Karpas-422 (cell line): ENCODE measurements at places on chromosomes 6 and 20. TPM values are rescaled to one million over a fixed set of nuclear protein-coding genes. Genes with fewer than 3 reads are reported as not detected.

GRCh38 chr6:112923940-112924587 is 576.9 kb downstream of the RFPL4B start:
- no peaks in the 10 kb centered on the region for H3K36me3 ChIP-seq
- H3K4me3 ChIP-seq = no peak overlapping the region
- H3K27me3 ChIP-seq = no peaks in the 10 kb centered on the region
- no peak overlapping the region for H3K27ac ChIP-seq
- H3K4me1 ChIP-seq = no peaks in the 10 kb centered on the region

Gene MTRF1L
- total RNA-seq = 17.4 and 23.2 TPM in 2 replicates

Gene C20orf141
- not detected in 2 replicates for total RNA-seq

DNA sequence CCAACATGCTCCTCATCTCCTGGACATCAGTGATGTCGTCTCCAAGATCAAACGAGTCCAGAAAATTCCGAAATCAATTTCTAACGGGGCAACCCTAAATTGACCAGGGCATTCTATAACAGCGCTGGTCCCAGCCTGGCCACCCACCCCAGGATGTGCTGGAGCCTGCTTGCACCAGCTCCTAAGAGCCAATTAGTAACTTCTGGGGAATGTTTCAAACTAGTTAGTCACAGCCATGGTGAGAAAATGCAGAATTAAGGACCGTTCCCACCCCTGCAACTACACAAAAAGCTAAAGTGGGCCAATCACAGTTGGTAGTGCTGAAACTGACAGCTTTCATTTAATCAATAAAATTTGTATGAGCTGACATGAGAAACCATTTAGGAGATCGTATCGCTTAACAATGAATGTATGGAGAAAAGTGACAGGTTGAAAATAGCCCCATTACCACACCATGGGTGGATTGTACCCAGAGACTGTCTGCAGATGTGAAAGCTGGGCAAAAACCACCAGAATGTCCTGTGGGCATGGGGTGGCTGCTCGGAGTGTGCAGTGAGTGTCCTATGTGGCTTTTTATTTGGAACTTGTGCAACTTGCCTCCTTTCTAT is 165.7 kb upstream of the AFDN start:
- DNase-seq = no peak
- H3K4me3 ChIP-seq = no peak overlapping the region
- H3K27me3 ChIP-seq = no peaks in the 10 kb centered on the region
- H3K4me1 ChIP-seq = no peaks in the 10 kb centered on the region
- no peaks in the 10 kb centered on the region for H3K36me3 ChIP-seq

- H3K27ac ChIP-seq = no peak within 1 kb of the TSS
- H3K27me3 ChIP-seq = no peaks in the 10 kb centered on the region
- H3K4me3 ChIP-seq = no peak within 1 kb of the TSS
Observed at GRCh38 chr20:44247131-44247571, at the start of gene GDAP1L1. Gene GDAP1L1, plus strand, starts transcription at chr20:44247308. Its CDS starts 27 bp downstream, at chr20:44247335.

Gene ADISSP
- 44.1 and 60.4 TPM in 2 replicates for total RNA-seq

DNA sequence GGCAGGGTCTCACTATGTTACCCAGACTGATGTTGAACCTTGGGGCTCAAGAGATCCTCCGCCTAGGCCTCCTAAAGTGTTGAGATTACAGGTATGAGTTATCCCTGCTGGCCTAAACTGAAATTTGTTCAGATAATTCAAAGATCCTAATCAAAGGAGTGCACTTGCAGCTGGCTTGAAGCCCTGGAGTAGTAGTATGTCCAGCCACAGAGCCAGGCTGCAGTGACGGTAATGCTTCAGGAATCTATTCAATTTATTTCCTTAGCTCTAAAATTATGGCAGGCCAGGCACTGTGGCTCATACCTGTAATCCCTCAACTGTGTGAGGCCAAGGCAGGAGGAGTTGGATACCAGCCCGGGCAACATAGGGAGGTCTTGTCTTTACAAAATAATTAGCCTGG is 1.4 kb upstream of the DDX43 start:
- no peaks in the 10 kb centered on the region for H3K27me3 ChIP-seq
- peaks cover 11% of the 10 kb centered on the region for H3K4me1 ChIP-seq

Gene COL10A1
- total RNA-seq = not detected in 2 replicates

DNA sequence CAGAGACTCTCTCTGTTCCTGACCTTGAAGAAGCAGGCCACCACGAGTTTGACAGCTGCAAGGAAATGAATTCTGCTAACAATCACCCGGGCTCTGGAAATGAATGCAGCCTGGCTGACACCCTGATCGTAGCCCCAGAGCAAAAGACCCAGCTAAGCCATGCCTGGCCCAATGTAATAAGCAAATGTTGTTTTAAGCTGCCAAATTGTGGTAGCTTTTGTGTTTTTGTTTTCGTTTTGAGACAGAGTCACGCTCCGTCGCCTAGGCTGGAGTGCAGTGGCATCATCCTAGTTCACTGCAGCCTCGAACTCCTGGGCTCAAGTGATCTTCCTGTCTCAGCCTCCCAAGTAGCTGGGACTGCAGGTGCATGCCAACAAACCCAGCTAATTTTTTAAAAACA is 3.3 kb upstream of the OXT start:
- H3K36me3 ChIP-seq = no peaks in the 10 kb centered on the region
- no peaks in the 10 kb centered on the region for H3K4me1 ChIP-seq
- no peak overlapping the region for H3K27ac ChIP-seq
- H3K27me3 ChIP-seq = no peaks in the 10 kb centered on the region
- no peak for DNase-seq

DNA sequence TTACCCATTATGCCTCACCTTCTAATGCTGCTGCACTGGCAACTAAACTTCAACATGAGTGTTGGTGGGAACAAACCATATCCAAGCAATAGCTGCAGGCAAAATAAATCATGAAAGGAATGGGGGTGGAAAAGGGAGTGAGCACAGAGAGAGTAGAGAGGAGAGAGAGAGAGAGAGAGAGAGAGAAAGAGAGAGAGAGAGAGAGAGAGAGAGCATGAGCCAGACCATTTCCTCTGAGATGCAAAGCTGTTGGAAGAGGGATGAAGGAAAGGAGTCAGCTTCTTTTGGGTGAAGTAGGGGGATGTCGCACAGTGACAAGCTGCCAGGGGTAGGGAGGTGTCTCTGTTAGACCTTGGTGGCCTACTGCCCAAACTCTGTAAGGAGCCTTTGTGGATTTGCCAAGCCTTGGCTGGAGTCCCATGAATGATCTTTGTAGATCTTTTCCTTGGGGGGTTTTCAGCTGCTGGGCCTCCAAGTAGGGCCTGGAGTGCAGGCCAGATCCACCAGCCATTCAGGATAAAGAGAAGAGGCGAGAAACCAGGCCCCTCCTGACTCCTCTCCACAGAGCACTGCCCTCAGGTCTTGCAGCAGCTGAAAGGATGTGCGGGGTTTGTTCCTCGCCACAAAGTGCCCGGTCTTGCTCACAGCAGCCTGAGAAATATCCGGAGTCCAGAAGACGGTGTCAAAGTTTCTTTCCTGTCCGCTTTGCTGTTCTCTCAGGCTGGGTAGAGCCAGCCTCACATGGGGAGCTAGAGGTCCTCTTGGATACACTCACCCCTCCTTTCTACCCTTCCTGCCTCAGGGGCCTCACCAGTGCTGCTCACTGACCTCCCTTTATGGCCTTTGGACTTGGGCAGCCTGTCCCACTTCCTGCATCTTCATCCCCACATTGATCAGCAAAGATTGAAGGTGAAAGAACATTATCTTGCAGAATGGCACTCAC is 17.8 kb downstream of the BTBD3 start:
- no peaks in the 10 kb centered on the region for H3K4me1 ChIP-seq
- H3K4me3 ChIP-seq = no peak overlapping the region
- no peak overlapping the region for H3K27ac ChIP-seq
- no peaks in the 10 kb centered on the region for H3K27me3 ChIP-seq
- H3K36me3 ChIP-seq = no peaks in the 10 kb centered on the region
- no peak for DNase-seq

DNA sequence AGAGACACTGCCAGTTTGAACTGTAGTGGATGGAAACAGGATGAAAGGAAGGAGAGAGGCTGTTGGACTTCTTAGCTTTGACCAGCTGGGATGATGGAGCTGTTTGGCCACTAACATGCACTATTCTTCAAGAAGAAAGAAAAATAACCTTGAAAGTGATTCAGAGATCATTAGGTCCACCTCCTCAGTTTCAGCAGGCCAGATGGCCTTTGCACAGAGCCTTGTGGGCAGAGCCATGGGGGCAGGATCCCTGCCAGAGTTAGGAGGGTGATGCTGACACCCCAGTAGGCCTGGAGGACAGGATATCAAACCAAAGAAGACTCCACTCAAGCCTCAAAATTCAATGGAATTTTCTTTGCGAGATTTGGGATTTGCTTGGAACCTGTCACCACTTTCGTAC is 74.5 kb upstream of the TMEM181 start:
- no peak overlapping the region for H3K27ac ChIP-seq
- peaks cover 18% of the 10 kb centered on the region for H3K4me1 ChIP-seq
- DNase-seq = no peak
- no peaks in the 10 kb centered on the region for H3K27me3 ChIP-seq
- peaks cover 9% of the 10 kb centered on the region for H3K36me3 ChIP-seq
- no peak overlapping the region for H3K4me3 ChIP-seq

- H3K27ac ChIP-seq = no peak overlapping the region
- H3K4me3 ChIP-seq = no peak overlapping the region
- no peaks in the 10 kb centered on the region for H3K27me3 ChIP-seq
- H3K36me3 ChIP-seq = peaks cover 77% of the 10 kb centered on the region
Observed at GRCh38 chr20:38536310-38536709, 44.7 kb upstream of the ADIG start.
